ENCODE measurements at places on chromosomes 3 and 15. TPM values are rescaled to one million over a fixed set of nuclear protein-coding genes. Genes with fewer than 3 reads are reported as not detected.

AHSG gene
- total RNA-seq, result not detected

DNA sequence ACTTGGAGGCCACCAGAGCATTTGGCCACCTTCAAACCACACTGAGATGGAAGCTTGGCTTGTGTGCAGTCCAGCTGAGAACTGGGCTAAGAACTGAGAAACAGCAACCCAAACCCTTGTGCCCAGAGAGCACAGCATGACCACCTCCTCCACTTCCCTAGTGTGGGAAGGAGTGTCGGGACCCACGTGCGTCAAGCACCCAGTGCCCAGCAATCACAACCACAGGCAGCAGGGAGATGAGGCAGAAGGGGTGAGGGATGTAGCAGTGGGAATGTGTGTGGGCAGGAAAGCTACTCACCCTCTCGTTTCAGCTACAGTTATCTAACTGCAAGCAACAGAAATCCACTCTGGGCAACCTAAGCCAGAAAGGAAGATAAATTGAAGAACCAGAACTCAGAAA, 25.0 kb upstream of the RFTN1 start:
- no peak for DNase-seq

DNA sequence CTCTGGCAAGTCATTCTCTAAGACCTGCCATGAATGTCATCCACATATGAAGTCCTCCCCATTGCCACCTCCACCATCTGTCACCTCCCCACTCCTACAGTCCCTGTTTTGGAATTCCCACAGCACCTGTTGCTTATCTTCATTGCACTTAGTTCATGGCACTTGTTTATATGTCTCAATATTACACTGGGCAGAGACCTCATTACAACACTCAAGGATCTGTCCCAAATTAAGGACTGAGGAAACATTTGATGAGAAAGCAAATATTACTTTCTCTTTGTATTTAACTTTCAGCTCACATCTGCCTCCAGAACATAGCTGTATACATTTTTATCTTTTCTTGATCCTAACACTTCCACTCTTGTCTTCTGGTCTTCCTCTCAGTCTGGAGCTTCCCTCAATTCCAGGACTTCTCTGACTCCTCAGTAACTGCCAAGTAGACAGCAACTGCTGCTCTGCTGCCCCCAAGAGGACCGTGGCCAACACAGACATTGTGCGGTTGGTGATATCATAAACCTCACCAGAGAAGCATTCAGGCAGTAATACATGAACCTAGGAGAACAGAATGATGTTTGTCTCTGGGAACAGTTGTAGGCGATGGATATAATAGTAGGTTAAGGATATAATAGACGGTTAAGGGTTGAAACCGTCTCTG, 45.0 kb upstream of the FGF12 start:
- peak; percentile 6 for DNase-seq

GRCh38 chr3:66101901-66102300, 63.2 kb upstream of the MAGI1 start:
- DNase-seq, result no peak

DNA sequence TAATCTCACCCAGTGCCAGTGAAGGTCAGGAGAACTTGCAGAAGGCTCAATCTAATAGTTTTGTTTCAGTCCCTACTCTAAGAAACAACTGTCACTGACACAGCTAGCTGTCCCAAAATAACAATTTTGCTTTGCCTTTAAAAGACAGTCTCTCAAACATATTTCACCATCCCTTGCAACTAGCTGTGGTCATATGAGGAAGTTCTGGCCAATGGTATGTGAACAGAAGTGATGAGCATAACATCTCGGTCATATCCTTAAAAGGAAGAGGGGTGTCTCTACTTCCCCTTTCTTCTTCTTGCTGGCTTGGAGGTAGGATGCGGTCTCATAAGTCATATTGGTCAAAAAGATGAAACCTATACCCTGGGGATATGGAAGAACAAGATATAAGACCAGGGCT, 198.1 kb downstream of the NEK10 start:
- DNase-seq, result no peak

DNA sequence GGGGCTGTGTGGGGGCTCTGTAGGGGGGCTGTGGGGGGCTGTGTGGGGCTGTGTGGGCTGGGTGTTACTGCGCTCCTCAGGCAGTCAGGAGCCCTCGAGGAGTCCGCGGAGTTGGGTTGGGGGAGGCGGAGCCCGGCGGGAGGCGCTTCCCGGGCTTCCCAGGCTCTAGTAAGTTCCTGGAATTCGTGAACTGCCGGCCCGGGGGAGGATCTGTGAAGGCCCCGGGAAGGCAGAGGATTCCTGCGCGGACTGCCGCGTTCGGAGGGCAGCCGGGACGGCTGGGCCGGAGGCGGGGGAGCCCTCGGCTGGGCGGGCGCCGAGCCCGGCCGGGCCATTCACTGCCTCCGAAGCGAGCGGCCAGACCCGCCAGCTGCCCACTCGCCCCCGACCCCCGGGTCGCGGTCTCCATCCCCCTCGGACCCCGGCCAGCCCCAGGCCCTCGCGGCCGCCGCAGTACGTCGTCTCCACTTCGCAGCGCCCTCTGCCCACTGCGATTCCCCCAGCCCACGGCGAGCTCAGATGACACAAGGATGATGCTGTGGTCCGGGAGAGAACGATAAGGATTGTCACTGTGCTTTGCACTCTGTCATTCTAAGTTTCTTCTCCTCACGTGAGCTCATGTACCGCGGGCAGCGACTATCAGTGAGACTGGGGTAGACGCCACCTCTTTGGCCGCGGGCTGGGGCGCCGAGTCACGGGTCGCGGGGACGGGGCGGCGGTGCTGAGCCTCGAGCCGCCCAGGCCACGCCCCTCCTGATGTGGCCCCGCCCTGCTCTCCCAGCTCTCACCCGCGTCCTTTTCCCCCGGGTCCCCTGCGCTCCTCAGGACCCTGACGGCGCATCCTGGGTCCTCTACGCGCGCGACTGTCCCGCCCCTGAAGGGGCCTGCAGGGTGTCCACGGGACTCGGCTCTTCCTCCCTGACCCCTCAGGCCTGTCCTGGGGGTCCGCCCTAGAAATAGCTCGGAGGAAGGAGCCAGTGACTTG, 65.3 kb downstream of the KLF13 start:
- DNase-seq, result peak; percentile 85

GBE1 gene
- 26.0 TPM for total RNA-seq

DNA sequence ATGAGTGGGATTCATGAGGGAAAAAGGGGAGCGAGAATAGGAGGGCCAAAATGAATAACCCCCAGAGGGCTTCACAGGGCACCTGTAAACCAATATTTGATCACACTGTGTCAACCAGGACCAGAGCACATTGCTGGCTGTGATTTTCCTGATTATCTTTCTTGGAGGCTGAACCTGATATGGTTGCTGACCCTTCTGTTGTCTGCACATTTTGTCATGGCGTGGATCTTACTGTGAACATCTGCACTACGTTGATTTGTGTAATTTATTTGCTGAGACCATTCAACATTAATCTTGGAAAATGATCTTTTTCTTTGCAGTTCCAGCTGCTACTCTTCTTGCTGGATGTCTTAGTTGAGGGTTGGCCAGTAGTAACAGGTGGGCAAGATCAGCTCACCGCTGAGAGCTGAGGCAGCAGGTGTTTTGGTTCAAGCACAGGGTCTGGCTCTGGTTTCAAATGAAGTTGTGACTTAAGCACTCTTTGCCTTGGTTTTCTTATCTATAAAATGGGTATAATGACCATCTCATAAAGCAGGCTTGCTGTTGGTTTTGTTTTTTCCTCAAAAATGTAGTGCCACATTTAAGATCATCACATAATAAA, 61.2 kb downstream of the ARHGEF26 start:
- no peak for DNase-seq

C3orf85 gene
- not detected for total RNA-seq

- DNase-seq, result no peak
Measured at GRCh38 chr3:193187070-193187722, 53.8 kb upstream of the PLAAT1 start.

DNA sequence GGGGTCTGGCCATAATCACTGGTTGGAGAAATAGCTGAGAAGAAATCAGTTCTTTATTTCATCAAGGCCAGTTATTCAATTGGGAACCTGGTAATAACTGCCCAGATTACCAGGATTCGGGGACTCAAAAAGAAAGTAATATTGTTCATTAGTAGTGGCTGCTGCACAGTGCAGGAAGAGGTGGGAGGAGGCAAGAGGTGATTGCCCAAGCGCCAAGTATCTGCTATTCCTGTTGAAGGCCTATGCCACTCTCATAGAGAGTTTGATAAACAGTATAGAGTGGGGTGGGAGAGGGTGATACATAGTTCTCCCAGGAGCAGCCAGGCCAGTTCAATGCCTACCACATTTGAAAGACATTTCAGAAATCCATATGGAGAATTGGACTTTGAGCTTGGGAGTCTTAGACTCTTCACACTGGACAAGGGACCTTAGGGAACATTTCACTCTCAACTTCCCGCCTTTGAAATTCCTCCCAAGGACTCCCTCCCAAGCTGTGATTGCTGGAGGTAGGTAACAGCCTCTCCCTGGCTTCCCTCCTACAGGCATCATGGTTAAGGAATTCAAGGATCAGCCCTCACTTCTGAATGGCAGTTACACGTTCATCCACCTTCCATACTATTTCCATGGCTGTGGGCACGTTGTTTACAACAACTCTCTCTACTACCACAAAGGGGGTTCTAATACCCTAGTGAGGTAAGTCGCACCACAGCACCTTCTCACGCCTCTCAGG, 59.8 kb downstream of the GLDN start:
- DNase-seq, result no peak

DNA sequence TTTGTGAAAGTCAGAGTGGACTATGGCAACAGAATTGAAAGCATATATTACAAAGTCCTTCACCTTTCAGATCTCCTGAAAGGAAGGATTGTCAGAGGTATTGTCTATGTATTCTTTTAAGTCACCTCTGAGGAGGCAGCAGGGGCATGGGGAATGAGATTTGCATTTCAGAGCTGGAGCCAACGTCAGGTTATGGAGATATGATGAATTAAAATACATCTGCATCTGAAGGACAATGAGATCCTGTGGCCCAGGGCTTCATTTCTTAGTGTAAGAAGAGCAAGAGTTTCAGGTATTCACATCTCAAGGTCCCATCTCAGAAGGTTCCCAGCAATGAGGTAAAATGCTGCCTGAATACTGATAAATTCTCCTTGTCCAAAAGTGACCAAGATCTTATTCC, 695.8 kb downstream of the TUSC7 start:
- no peak for DNase-seq

GRCh38 chr3:41711651-41712050, 250.3 kb downstream of the ULK4 start:
- DNase-seq, result no peak

DNA sequence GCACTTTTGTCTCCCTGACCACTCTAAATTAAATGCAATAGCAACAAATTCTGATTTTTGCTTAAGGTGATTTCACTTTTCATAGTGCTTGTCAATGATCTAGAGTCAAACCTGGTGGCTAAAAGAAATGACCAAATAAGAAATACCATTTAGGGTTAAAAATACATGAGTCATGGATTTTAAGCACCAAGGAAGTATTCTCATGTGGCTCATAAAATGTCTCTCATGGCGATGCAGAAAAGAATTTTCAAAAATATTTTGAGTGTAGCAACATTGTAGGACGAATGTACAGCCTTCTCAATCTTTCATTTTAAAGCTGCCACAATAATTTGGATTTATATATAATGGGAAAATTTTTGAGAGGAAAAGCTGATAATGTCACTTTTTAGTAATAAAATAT, 193.6 kb downstream of the EPHA3 start:
- DNase-seq, result no peak

GRCh38 chr15:68558318-68559305, 20.2 kb upstream of the CORO2B start:
- peak; percentile 31 for DNase-seq

DNA sequence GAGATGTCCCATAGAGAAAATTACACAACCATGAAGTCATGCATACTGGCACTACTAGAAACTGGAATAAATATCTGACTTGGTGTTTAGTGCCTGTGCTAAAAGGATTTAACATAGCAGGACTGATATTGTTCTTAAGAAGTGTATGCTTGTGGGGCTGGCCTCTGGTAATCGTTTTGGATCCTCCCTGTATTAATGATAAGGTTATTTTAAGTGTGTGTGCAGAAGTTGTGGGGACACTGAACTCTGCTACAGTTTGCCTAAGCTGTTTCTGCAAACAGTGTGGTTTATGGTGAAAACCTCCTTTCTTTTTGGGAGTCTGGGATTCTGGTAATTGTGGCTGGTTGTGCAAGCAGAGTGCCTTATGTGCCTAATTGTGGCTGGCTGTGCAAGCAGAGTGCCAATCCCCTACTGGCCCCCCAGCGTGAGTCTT, 120.8 kb downstream of the CLASP2 start:
- DNase-seq, result no peak

DNA sequence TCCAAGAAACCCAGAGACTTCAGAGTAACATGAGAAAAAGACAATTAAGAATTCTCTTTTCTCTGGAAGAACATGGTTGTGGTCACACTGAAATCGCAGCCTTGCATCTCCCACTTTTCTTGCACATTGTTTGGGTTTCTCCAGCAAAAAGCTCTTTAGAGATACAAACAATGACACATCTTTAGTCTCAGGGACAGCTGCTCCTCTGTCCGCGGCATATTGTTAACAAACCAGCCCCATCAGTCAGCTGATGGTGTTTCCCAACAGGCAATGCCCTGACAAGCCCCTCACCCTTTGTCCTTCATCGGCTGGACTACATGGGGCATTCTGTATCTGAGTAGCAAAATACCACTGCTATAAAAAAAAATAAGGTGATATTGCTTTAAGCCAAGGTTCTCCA, 53.4 kb downstream of the UMPS start:
- no peak for DNase-seq

DNA sequence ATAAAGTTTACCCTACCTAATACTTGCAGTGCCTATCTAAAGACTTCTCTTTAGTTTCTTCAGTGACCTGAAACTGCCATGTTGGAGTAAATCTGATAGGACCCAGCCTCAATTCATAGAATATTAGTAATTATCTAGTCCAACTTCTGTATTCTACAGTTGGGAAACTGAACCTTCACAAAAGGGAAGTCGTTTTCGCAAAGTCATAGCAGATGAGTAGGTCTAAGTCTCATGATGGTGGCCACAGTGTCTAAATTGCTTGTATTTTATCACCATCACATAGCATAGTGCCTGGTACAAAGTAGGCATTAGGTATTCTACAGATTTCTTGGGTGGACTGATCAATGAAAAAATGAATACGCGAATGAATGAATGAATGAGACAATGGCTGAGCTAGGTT, 8.4 kb downstream of the GMNC start:
- no peak for DNase-seq
